ENCODE measurements at places on chromosomes 5 and 9.

DNA sequence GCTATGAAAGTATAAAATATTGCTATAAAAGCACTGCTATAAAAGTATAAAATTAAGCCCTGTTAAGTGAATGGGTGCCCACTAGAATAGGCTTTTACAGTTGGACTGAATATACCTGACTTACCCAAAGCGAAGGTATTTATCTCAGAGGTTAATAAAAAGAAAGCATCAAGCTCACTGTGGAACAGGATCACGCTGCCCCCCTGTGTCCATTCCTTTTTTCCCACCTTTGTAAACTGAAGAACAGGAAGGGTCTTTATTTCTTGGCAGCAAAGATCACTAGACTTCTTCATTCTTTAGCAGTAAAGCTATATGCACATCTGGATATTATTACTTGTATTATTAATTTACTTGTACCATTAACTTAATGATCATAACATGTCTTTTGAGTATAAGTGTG lies 22.1 kb upstream of the PLPP6 start:
- no peak for DNase-seq

DNA sequence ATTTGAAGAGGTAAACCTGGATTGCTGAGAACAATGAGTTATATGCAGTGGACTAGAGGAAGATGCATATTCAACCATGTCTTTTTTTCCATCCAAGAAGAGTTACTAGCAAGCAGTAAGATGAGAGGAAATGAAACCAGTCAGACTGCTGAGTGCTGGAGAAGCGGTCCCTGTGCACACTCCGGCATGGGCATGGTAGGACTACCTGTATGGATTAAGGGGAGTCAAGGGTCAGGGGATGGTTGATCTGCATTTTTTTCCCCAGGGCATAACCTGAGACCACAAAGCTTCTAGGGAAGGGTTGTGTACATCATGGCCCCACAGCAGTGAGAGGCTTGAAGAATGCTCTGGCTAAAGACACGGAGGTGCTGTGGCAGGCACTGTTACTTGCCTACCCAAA lies 76.6 kb upstream of the ZNF169 start:
- no peak for DNase-seq

- DNase-seq, result no peak
Observed at GRCh38 chr5:135349451-135349850, 49.6 kb downstream of the MACROH2A1 start.

- no peak for DNase-seq
Observed at GRCh38 chr9:132990781-132991180, 12.3 kb downstream of the GFI1B start.

- no peak for DNase-seq
Observed at GRCh38 chr5:176373100-176373818, 8.0 kb downstream of the ARL10 start.

DNA sequence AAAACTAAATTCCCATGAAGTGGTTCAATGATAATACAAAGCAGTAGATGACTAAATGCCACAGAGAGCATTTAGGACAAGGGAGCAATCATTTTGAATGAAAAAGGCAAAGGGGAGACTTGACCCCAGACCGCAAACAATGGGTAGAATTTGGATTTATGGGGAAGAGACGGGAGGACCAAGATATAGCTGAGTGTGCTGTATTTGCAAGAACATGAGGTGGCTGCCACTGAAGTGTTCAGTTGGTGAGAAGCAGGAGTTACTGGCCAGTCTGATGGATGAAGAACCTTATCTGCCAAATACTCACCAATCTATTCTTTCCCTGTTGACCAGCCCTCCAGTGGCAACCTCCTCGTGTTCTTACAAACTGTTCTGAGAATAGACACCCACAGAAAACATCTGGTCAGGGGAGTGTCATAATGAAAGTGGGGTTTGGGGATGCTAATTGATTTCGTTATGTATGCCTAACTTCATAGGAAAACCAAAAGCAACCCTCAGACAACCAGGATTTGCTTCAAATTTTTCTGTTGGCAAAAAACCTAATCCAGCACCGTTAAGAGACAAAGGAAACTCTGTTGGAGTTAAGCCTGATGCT lies 19.8 kb downstream of the TDRD7 start:
- DNase-seq, result no peak
